ENCODE measurements at places on chromosomes 3 and 15.

GRCh38 chr3:168213920-168214319 is 118.2 kb upstream of the GOLIM4 start:
- no peak for DNase-seq

GRCh38 chr3:46860810-46861604 is 2.2 kb downstream of the MYL3 start:
- no peak for DNase-seq

- no peak for DNase-seq
Observed at GRCh38 chr15:51088585-51088984, 6.1 kb downstream of the TNFAIP8L3 start.

DNA sequence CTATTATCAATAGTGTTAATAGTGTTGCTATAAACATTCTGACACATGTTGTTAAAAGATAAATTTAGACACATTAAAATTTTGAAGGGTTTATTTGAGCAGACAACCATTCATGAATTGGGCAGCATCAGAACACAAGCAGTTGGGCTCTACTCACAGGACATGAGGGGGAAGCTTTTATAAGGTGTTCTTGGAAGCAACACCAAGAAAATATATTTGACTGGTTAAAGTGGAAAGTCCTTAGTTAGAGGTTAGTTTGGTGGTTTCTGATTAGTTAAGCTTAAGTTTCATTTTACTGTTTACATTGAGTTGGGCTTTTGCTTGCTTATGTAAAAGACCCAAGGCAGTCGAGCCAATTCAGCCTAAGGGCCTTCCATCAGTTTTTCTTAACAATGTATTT is 220.7 kb downstream of the CD47 start:
- DNase-seq, result no peak

DNA sequence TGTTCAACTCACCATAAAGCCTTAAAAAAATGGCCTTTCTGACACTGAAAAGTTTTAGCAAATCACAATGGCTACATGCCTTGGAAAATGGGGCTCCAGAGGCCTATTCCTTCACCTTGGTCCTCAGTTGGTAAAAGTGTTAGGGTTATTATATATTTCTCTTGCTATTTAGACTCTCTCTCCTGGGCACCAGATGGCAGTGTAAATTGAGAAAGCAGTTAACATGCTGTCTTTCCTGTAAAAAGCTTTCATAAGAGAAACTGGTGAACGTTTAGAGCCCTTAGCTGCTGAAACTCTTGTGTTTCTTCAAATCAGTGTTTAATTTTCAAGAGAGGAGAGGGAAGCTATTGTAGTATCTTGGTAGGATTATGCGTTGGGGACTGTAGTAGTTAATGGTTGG is 89.9 kb downstream of the LRTM1 start:
- DNase-seq, result no peak

GRCh38 chr15:62647843-62648505 is 394.6 kb upstream of the TPM1 start:
- DNase-seq, result no peak

GRCh38 chr3:27542476-27542875 is 58.3 kb upstream of the SLC4A7 start:
- no peak for DNase-seq

DNA sequence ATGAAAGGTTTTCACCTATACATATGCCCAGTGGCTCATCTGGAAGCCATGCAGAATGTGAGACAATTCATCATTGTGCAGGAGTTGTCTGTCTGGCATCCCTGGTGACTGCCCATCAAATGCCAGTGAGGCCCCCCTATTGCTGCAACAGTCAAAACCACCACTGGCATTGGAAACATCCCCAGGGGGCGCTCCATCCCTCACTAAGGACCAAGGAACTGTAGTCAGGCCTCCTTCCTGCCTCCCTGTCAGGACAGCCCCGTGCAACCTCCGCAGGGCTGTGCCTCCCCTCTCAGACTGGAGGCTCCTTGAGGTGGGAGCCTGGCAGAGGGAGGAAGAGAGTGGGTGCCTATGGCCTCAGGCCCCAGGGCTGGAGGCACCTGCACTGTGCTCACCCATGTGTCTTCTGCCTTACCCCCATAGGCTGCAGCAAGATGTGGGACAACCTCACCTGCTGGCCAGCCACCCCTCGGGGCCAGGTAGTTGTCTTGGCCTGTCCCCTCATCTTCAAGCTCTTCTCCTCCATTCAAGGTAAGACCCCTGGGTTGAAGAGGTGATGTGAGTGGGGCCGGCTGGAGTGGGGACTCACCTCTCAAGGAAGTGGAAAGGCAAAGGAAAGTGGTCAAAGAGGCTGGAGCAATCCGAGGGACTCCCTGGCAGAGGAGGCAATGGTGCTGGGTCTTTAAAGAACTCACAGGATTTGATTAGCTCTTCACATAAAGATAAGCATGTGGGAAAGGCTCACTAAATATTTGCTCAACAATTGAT is 16.5 kb downstream of the VIPR1 start:
- DNase-seq, result no peak
